Fibroblast of villous mesenchyme (primary cell): ENCODE measurements at places on chromosomes 6 and 20. TPM values are rescaled to one million over a fixed set of nuclear protein-coding genes. Genes with fewer than 3 reads are reported as not detected.

DNA sequence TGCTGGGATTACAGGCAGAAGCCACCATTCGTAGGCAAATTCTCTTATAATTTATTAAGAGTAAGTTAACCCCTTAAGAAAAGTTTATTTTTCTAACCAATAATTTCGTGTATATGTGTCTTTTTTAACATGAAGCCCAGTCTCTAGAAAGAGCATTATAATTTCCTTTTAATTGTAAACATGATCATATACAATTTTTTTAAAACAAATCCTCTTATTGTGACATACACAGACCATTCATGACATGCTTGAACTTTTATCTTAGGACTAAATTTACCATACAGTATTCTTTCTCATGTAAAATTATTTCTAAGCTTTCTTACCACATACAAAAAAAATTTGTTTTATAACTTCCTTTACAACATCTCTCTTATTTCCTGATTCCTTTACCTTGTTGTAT lies 6.7 kb downstream of the ACOT13 start:
- DNase-seq, result no peak

GRCh38 chr20:52105442-52106422 lies 85.8 kb downstream of the ZFP64 start:
- peak; percentile 36 for DNase-seq

- no peak for DNase-seq
Observed at GRCh38 chr20:26216025-26216424, 519.4 kb upstream of the ZNF337 start.

DNA sequence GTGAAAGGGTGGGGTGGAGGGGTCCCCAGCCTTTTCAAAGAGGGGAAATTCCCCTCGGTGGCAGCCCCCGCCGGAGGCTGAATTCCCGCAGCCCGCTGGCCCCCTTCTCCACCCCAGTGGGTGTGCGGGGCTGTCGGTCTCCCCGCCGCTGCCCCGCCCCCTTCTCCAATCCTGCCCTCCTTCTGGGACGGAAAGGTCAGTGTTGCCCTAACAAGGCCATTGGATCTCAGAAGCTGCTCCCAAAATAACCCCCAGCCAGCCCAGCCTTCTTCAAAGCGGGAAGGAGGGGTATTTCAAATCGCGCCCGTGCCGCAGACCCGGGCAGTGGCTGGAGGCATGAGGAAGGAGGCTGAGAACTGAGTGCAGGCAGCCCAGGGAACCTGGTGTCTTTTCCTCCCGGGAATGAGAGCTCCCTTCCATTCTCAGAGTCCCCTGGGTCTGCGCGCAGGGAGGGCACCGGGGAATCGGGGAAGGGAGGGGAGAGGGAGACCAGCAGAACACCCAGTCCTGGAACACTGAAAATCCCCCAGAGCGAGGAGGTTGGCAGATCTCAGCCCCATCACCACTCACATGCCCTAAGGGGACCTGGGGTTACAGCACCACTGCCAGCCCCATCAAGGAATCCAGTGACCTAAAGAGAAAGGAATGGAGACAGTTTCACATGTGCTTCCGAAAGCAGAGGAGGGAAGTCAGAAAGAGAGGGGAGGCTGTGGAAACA lies at the start of gene JPH2:
TSS of gene JPH2 (minus strand) at position 135 of the 718 bp plus-strand sequence. CDS start 483 bp downstream, outside the sequence.
- DNase-seq, result peak; percentile 68

KIAA0408 gene
- total RNA-seq, result 0.64 and 1.3 TPM in 2 replicates

HLA-DRA gene
- total RNA-seq, result not detected in 2 replicates

DCDC2 gene
- total RNA-seq, result under 0.01 and 0.43 TPM in 2 replicates

DDX43 gene
- 0.86 and 3.5 TPM in 2 replicates for total RNA-seq

GPR6 gene
- not detected in 2 replicates for total RNA-seq

HLA-DRB5 gene
- total RNA-seq, result not detected in 2 replicates
